Activated T-helper 1 cell treated with Interleukin-2 at 50 U/mL for 16 hours (primary cell): ENCODE measurements at places on chromosomes 3 and 15.

GRCh38 chr3:40505599-40506462 is at the start of gene ZNF620:
TSS of gene ZNF620 (plus strand) at chr3:40506039. CDS start at chr3:40506353, 314 bp downstream.
- DNase-seq: peak; percentile 33

DNA sequence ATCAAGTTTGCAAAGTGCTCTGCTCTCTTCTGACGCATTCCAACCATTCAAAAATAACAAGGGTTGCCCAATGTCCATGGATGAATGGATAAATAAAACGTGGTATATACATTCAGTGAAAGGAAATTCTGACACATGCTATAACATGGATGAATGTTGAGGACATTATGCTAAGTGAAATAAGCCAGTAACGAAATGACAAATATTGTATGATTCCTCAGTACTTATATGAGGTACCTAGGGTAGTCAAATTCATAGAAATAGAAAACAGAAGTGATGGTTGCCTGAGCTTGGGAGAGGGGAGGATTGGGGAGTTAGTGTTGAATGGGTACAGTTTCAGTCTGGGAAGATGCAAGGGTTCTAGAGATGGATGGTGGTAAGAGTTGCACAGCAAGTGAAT is 33.9 kb downstream of the SH3BP5 start:
- DNase-seq: no peak

DNA sequence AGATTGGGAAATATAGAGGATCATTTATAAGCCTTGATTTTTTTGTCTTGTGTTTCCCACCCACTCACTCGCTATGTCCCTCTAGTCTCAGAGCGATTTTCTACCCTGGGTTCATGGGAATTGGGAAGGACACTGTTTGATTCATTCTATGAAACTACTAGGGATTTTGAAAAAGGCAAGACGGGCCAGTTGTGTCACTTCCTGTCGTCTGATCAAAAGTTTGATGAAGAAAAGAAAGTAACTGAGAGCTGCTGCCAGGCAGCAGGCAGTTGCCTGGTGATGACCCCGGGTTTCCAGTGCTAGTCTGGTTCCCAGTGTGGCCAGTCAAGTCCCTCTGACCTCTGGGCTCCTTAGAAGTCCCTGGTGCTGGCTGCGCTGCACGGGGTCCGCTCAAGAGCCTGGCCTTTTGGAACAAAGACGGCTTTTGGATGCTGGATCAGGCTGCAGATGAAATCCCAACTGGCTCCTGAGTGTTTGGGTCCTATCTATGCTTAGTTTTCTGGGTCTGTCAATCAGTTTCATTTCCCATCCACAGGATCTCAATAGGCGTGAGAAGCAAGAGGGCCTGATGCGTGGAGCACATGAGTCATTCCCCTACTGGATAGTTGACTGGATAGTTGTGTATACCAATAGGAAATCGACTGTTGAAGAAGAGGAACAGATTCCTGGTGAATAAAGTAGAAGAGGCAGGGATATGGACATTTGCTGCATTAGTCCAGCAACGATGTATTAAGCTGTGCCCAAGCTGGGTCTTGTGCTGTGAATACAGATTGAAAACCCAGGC is 89.7 kb downstream of the EEFSEC start:
- DNase-seq: no peak

GRCh38 chr15:70429056-70429722 is 331.5 kb upstream of the TLE3 start:
- no peak for DNase-seq

DNA sequence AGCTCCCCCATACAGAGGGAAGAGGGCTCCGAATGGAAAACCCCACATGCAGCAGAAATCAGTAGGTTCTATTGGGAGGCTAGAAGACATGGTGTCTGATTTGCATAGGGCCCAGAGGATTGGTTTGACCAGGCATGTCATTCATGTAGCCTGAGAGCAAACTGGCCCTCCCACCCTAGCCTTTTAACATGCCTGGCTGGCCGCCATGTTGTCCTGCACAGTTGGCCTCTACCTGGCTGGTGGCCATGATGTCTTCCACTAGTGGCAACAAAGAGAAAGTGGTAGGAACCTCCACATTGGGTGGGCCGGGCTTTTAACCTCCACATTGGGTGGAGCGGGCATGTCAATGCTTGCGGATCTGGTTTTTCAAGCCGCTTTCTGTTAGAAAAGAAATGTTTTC is 312.1 kb downstream of the TAFA4 start:
- no peak for DNase-seq

DNA sequence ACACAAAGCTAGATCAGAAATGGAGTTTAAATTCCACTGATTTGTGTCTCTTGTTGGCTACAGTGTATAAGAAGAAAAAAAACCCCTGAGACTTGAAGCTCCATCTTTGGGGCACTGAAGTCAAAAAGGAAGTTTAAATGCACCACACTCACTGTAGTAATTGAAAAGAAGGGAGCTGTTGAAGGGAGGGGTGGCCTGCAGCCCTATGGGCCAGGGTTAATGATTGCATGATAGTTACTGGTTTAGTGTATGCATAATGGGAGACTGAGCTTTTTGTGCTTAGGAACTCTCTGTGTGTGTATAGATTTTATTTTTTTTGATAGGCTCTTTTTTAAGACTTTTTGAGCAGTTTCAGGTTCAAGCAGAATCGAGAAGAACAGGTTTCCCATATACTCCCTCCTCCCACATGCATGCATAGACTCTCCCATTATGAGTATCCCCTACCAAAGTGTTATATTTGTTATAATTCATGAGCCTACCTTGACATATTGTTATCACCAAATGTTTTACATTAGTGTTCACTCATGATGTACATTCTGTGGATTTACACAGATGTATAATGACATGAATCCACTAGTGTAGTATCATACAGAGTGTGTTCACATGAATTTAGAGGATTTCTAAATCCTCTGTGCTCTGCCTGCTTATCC is 88.2 kb downstream of the TNFAIP8L3 start:
- DNase-seq: no peak

- peak; percentile 10 for DNase-seq
These were observed 520 bp downstream of the SLC26A6 start for GRCh38 chr3:48634661-48635221.

DNA sequence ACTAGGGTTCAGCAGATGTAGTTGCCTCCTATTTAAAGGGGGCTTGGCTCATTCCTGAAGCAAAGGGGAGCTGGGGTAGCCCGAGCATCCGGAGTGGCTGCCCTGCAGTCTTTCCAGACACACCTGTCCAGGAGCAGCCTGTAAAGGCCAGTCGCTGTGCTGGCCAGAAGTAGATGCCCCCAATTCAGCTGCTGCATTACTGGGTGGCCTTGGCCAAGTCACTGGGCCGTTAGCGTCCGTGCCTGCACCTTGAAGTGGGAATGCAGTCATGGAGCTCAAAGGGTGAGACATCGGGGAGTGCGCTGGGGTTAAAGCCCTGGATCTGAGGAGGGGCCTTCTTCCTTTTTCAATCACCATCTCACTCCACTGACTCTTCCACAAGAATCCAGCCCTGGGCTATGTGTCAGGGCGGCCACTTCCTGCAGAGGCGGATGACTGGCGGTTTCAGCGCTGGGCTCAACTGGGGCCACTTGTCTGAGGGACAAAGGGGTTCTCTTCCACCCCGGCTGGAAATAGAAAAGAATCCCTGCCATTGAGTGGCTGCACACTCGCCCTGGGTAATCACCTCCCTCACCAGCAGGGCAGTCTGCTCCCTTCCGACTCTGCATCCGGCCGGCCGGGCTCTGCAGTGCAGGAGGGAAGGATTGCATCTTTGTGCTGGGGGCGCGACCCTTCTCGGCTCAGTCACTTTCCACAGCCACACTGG is 11.8 kb downstream of the ALDH1A3 start:
- no peak for DNase-seq

DNA sequence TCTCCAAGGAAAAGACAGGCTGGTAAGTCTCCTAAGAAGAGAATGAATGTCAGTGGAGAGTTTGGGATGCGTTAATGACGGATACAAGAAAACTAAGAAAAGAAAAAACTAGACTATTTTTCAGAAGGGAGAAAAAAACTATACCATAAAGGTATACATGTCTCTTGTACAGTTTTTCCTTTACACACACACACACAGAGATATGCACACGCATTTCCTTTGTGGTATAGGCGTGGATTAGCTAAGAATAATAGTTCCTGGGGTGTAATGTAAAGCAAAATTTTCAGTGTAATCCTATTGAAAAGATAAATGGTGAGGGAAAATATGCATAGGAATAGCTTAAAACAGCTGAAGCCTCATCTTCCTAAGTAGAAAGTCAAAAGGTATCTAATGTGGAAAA is 36.3 kb downstream of the GABPB1 start:
- no peak for DNase-seq

DNA sequence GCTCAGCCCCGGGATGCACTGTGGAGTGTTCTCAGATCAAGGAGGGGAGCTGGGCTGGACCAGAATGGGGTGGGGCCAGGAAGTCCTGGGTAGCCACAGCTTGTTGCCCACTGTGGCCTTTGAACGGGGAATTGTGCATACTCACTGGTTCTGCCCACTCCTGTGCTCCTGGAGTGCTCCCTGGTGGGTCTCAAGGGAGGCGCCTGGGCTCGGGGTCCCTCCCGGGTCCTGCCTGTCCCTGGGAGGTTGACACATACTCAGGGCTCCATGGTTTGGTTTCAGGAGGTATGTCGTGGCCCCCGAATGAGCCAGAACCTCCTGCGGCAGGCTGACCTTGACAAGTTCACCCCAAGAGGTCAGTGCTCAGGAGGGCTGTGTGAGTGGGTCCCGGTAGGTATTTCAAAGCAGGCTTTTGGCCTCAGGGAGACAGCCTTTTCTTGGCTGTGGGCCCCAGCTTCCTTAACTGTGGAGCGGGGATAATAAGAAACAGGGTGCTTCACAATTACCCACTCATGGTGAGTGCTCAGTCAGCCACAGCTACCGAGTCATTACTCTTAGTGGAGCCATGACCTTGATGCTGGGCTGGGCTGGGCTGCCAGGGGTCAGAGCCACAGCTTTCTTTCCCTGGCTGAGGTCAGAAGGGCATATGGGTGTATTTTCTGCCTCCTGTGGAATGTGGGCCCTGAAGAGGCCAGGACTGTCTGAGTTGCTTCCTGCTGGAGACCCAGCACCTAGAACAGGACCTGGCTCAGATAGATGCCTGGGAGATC is 7.6 kb downstream of the DNAH1 start:
- no peak for DNase-seq

GRCh38 chr15:92907896-92908712 is 8.0 kb downstream of the CHD2 start:
- DNase-seq: no peak

- no peak for DNase-seq
These were observed 44.1 kb downstream of the CPN2 start for GRCh38 chr3:194306771-194307640.

GRCh38 chr3:47482366-47482765 is 6.6 kb upstream of the SCAP start:
- DNase-seq: no peak

GRCh38 chr3:105518806-105519418 is 152.2 kb downstream of the ALCAM start:
- DNase-seq: no peak

DNA sequence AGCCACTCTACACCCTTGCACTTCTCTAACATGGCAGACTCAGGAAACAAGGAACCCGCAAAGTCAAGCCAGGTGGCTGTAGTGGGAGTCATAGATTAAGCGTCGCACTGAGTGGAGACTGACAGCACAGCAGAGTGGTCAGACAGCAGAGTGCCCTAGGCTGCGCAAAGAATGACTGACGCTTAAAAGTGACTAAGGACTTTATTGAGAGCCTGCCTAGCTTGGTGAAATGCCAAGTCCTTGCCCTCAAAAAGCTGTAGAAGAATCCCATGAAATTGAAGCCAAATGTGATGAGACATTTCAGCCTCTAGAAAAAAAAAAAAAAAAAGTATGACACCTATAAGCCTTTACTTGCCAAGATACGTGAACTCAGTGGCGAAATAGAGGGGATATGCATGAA is 30.2 kb downstream of the NCEH1 start:
- DNase-seq: no peak

DNA sequence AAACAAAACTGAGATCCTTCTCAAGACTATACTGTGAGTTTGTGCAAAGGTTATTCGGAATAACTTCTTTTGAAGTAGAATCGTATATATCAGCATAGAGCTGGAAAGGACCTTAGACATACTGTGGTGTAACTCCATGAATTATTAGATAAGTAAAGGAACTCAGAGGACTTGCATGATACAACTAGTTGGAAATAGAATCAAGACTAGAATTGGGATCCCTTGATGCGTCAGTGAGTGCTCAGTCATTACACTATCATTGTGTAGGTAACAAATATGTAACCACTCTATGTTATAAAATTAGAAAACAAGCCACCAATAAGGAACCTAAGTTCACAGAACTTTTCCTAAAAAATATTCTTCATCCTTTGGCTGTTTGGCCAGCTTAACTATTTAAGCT is 61.1 kb downstream of the CBLB start:
- no peak for DNase-seq

GRCh38 chr3:67706934-67707333 is 52.5 kb upstream of the SUCLG2 start:
- no peak for DNase-seq

DNA sequence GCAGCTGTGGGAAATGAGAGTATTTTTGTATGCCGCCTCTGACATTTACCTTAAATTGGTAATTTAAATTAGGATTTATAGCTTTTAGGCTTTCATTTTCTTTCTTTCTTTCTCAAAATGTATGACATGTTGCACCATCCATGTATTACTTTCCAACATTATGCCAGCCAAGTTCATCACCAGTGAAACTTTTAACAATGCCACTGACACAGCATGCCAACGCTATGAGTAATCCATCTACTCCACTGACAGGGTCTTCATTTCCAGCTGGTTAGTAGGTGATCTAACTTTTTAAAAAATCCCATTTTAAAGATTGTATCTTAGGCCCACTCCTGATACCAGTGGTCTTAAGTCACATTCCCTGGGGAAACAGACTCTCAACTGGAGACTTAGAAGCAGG is 21.8 kb upstream of the CLDN16 start:
- DNase-seq: no peak

DNA sequence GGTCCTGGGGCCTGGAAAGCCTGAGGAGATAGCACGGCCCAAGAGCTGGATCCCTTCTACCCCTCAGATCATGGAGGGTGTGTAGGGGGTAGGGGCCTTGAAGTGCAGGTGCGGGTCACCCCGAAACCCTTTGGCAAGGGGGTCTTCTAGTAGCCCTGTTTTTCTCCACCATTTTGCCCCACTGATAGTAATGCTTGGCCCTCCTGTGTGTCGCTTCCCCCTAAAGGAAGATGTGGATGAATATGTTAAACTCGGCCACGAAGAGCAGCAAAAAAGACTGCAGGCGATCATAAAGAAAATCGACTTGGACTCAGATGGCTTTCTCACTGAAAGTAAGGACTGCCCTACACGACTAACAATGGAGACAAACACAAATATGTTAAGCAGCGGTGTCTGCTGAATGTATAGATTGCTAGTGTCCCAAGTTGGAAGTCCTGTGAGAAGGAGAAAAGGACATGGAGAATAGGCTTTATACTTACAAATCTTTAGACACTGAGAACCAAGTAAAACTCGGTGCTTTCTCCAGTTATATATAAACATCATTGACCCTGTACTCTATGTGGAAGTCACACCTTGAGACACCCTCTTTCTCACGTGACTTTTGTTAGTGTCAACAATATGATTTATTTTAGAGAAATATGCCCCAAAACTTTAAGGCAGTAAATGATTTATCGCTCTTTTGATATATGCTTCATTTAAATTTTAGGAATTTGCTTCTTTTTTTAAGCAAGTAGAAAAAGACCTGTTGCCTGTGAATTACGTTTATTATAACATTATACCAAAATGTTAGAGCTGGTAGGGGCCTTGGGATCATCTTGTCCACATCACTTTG is 802 bp downstream of the RCN2 start:
- no peak for DNase-seq

- DNase-seq: no peak
These were observed 164.0 kb downstream of the NR2F2 start for GRCh38 chr15:96494505-96494904.

- no peak for DNase-seq
These were observed 165.8 kb upstream of the SLC2A2 start for GRCh38 chr3:171192176-171192854.

- no peak for DNase-seq
These were observed 3.0 kb downstream of the HEG1 start for GRCh38 chr3:125052624-125053303.
